ENCODE measurements at places on chromosomes 7 and 10. TPM values are rescaled to one million over a fixed set of nuclear protein-coding genes. Genes with fewer than 3 reads are reported as not detected.
A peak's percentile ranks its signal among the peaks of the same experiment; 100 is the strongest.

DNA sequence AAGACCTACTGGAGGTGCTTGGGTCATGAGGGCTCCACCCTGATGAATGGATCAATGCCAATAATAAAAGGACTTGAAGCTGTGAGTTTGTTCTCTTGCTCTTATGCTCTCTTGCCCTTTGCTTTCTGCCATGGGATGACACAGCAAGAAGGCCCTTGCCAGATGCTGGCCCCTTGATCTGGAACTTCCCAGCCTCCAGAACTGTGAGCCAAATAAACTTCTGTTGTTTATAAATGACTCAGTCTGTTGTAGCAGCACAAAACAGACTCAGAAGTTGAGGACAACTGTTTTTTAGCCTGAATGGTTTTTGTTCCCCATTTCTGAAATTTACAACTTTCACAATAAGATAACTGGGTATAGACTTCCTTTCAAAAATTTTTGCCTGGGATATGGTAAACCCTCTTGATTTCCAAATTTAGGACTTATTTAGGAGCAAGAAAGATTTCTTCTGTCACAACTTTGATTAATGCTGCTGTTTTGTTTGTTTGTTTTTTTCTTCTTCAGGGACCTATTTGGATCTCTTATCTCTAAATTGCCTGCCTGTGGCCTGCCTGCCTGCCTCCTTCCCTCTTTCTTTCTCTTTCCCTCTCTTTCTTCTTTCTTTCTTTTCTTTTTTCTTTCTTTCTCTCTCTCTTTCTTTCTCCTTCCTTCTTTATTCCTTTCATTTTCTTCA is 12.1 kb downstream of the ENTPD1 start:
- H3K36me3 ChIP-seq, result no peaks in the 10 kb centered on the region
- no peak overlapping the region for H3K4me3 ChIP-seq
- no peaks in the 10 kb centered on the region for H3K4me1 ChIP-seq
- no peaks in the 10 kb centered on the region for H3K27me3 ChIP-seq

DNA sequence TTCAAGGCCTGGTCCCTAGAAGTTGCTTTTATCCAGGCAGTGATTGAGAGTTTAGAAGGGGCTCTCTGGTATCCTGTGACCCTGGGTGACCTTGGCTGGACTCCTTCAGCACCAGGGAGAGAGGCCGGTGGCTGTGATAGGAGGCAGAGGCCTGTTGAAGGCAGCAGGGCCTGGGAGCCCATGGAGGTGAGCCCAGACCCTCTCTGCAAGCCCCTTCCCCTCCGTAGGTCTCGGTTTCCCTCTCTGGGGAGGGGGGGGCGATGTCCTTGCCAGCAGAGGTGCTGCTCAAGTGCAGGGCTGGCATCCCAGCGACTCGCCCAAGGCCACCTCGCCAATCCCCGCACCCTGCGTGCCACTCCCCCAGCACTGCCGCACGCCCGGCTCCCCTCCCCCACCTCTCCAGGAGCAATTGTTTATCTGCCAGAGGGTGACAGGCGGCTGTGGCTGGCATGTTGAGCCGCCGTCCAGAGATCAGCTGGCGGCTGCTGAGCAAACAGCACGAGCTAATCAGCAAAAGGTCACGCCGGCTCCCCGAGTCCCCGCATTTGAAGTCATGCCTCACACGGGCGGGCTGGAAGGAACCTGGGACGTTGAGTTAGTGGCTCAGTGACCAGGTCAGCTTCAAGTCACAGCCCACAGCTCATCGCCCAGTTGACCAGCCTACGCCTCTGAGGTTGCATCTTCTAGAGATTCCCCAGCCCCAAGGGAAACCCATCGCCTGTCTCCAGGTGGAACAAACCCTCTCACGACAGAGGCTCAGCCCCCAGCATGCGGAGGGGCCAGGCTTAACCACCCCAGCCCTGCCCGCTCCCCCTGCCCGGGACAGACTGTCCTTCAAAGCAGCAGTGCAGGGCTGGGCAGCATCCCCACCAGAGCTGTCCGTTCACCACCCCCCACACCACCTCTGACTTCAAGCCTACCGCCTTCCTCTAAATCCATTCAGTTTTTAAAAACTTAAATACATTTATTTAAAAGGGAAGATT is 43.7 kb downstream of the ELFN1 start:
- H3K36me3 ChIP-seq, result no peaks in the 10 kb centered on the region
- H3K27ac ChIP-seq, result no peak overlapping the region
- no peak overlapping the region for H3K4me3 ChIP-seq
- DNase-seq, result no peak
- H3K4me1 ChIP-seq, result peaks cover 11% of the 10 kb centered on the region

GRCh38 chr10:54485971-54486370 is 315.1 kb downstream of the PCDH15 start:
- no peak overlapping the region for H3K27ac ChIP-seq
- H3K4me1 ChIP-seq, result no peaks in the 10 kb centered on the region
- no peak for DNase-seq
- no peaks in the 10 kb centered on the region for H3K27me3 ChIP-seq

DNA sequence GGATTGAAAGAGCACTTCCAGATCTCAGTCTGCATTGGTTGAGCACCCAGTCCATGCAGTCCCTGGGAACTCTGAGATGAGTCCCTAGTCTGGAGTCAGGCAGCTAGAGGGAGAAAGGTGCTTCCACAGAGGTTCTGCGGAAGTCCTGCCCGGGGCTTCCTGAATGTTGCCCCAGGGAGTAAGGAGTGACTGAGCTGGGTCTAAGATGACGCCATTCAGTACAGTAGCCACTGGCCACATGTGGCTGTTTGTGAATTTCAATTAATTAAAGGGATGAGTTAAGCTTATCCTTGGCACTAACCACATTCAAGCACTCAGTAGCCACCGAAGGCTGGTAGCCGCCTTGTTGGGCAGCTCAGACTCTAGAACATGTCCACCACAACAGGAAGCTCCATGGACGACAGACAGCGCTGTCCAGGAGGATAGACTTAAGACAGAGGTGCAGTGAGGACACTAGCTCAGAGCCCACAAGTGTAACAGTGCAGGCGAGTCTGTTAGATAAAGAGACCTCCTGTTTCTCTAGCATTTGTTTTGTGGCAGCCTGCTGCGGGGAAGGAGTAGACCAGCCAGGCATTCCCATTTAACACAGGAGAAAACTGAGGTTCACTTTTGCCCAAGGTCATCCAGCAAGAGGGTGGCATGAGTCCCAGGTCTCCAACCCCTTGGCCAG is 101.6 kb upstream of the PPIF start:
- H3K4me3 ChIP-seq, result peak overlapping the region; percentile 90
- DNase-seq, result peak; percentile 61
- no peaks in the 10 kb centered on the region for H3K36me3 ChIP-seq
- no peaks in the 10 kb centered on the region for H3K27me3 ChIP-seq
- peaks cover 82% of the 10 kb centered on the region for H3K4me1 ChIP-seq

The KCNH2 gene
- 0.11 TPM for total RNA-seq

The TLX1 gene
- total RNA-seq, result not detected
